Natural killer cell treated with Interleukin-12 subunit alpha and Interleukin-12 subunit beta and Interleukin-15 and Interleukin-18, amount 100 ng/mL, for 72 hours (primary cell): ENCODE measurements at places on chromosomes 1 and 21. TPM values are rescaled to one million over a fixed set of nuclear protein-coding genes. Genes with fewer than 3 reads are reported as not detected.

Gene KLF18
- total RNA-seq = not detected

- H3K27me3 ChIP-seq = peaks cover 2% of the 10 kb centered on the region
- H3K36me3 ChIP-seq = peaks cover 5% of the 10 kb centered on the region
- H3K4me3 ChIP-seq = no peak overlapping the region
Measured at GRCh38 chr1:170823120-170823519, 112.2 kb upstream of the MROH9 start.

DNA sequence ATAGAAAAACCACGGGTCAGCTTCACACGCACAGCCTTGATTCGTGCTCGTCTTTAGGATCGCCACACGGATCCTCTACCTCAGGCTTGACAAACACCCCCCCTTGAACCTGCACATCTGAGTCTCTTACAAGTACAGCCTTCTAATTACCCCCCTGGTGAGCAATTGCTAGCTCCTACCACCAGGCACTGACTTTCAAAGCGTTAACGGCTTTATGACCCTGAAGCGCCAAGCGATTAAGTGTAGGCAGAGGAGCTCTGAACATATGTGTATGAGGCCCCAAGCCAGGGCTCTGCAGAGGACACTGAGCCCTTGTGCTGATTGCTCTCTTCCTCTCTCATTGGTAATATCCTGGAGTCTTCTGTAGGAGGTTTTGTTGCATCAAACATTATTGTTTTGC is 55.7 kb upstream of the EPHA8 start:
- no peak for DNase-seq
- peaks cover 20% of the 10 kb centered on the region for H3K36me3 ChIP-seq

Gene RXRG
- not detected for total RNA-seq

Gene ACKR1
- total RNA-seq = not detected

Gene CCDC185
- not detected for total RNA-seq
